Stimulated activated CD4-positive, alpha-beta T cell treated with anti-CD3 and anti-CD28 coated beads, Interleukin-2, amount 100 ng/mL, for 4 hours (primary cell): ENCODE measurements at places on chromosomes 4 and X.

DNA sequence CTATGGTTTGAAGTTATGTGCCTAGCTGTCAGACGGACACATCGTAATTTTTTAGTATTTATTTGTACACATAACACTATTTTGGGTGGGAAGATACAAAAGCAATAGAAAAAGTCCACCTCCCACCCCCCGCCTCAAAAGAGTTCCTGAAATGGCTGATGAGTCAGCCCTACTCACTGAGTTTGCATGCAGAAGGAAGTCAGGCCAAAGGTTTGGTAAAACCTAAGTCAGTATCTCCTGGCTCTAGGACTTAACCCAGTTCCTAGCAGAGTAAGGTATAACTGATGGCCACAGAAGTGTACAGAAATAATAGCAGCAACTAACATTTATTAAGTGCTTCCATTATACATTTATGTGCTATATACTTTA, 2.9 kb upstream of the KLHL2 start:
- DNase-seq, result no peak

- no peak for DNase-seq
Observed at GRCh38 chrX:74324131-74324530, 20.2 kb downstream of the ZCCHC13 start.

GRCh38 chr4:25984796-25985195, 70.8 kb downstream of the SMIM20 start:
- DNase-seq, result no peak

DNA sequence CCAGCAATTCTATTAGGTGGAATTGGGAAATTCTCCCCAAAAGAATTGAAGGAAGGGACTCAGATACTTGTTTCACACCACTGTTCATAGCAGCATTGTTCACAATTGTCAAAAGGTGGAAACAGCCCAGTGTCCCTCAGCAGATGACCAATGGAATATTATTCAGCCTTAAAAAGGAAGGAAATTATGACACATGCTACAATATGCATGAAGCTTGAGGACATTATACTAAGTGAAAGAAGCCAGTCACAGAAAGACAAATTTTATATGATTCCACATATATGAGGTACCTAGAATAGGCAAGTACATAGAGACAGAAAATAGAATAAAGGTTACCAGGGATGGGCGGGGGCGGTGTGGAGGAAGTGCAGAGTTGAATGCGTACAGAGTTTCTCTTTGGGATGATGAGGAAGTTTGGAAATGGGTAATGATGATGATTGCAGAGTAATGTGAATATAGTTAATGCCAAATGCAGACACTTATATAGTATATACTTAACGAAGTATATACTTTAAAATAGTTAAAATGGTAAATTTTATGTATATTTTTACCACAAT, 29.6 kb downstream of the DOCK11 start:
- no peak for DNase-seq

GRCh38 chr4:12697970-12698369, 786.2 kb downstream of the RAB28 start:
- no peak for DNase-seq
